ENCODE measurements at places on chromosomes 1 and 21.

GRCh38 chr1:55224729-55225128, 9.6 kb upstream of the USP24 start:
- no peak for DNase-seq

- DNase-seq: no peak
These were observed 4.5 kb downstream of the FHL3 start for GRCh38 chr1:38000529-38001455.

GRCh38 chr1:39061951-39062350, 35.8 kb downstream of the NDUFS5 start:
- DNase-seq: no peak

DNA sequence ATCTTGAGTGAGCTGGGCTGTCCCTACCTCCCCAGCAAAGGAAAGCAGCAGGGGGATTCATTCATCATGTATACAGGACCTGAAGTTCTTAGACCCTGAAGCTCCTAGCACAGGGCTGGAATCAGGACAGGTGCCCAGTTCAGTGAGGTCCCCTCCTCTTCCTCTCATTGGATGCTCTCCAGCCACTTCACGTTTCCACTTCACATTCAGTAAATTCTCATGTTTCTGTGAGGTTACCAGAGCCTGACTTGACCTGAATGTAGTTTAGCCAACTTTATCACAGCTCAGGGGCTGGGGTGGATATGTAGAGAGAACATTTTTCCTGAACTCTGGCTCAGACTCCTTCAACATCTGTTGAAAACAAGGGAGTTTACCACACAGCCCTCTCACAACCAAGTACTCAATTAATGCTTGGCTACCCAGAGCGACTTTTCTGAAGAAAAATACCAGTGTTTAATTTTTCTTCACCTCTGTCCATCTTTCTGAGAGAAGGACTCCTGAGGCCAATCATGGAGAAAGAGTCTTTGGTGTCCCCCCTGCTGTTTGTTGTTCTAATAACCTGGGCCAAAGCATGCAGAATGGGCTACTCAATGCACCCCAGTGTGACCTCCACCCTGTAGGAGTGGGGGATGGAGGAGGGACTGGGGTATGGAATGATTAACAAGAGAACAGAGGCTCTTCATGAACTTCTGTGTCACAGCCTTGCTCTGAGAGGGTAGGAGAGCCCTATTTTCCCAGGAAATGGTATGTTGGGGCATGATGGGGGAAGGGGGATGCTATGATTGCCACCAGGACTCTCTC, 108.3 kb upstream of the FGGY start:
- no peak for DNase-seq

DNA sequence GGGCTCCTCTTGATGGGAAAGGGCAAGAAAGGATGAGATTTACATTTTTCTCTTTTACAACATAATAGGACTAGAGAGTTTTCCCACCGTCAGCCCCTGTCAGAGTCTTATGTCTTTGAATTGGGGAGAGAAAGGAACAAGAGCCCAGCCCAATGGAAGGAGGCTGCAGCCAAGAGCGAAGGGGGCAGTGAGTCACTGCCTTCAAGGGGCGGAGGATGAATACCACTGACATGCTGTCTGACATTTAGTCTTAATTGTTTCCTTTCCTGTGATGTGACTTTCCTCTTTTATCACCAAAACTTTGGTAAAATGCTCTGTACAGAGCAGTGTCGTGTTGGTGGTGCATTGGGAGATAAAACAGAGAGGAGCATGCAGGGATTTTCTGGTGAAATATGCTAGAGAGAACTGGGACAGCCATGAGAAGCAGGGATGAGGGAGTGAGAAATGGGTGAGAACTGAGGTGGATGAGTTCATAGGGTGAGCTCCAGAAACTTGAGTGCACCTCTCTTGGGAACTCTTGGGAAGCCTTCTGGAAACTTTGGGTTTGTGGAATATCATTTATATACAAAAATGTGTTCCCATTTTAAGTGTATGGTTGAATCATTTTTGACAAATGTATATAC, 179.9 kb upstream of the FGGY start:
- DNase-seq: no peak

Data from naive thymus-derived CD8-positive, alpha-beta T cell (primary cell).